ENCODE measurements at places on chromosomes 7 and 10. TPM values are rescaled to one million over a fixed set of nuclear protein-coding genes. Genes with fewer than 3 reads are reported as not detected.

DNA sequence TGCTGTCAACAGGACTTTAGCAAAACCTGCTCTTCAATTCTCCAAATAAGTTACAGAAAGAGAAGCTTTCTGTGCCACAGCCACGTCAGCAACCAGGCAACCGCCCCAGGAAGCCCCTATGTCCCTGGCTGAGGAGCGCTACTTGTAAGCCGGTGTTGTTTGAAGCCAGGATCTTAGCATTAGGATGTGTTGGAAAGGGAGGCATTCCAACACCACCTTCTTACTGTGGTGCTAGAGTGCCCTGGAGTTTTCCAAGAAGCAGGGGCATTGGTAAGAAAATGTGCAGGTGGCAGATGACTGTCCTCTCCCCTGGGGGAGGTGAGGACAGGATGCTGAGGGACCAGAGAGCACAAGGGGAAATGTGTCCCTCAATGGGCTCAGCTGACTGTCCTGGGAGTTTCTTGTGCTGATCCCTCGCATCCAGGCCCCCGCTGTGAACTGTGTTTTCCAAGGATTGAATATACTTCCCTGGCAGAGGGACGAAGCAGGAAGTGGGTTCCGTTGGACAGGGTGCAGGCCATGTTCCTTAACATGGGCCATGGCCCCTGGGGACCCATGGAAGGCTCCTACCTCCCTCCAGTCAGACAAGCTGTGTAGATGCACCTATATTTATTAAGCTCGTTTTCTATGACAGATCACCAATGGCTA is 139.6 kb upstream of the GDF10 start:
- DNase-seq, result no peak

DNA sequence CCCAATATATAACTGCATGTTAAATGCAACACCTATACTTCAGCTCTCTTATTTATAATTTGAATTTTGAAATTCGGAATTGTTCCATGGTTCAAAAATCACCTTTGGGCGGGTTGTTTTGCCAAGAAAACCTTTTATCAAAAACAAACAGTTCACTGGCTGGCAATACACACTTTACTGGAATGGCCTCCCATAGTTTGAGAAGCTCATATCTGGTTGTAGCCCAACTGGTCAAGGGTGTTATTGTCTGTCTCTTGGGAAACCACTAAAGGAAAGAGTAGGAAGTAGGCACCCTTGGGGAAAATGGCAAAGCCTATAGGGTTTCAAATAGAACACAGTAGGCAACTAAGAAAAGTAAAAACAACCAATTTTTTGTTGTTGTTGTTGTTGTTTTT is 117.9 kb downstream of the HIPK2 start:
- no peak for DNase-seq

GRCh38 chr7:155506854-155507337 is 39.5 kb downstream of the CNPY1 start:
- DNase-seq, result no peak

GRCh38 chr10:114626841-114627240 is 31.2 kb downstream of the ABLIM1 start:
- DNase-seq, result no peak

GRCh38 chr10:30694518-30695228 is 65.1 kb upstream of the LYZL2 start:
- no peak for DNase-seq

DNA sequence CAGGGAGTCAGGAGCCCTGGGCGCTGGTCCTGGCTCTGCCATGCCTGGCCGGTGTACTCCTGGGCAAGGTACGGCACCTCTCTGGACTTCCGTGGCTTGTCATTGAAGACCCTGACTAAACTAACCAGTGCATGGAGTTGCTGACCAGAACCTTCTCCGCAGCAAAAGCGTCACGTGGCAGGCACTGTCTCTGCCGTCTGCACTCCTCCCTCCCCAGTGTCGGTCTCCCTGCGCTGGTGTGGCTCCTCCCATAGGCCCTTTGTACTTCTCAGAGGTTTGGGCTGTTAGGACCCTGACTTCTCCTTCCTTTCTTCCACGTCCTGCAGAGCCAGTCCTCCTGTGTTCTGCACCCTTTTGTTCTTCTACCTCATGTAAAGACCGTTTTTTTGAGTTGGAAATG is 100.6 kb upstream of the CREB5 start:
- no peak for DNase-seq

- no peak for DNase-seq
These were observed 45.3 kb upstream of the BAMBI start for GRCh38 chr10:28631896-28632583.

- no peak for DNase-seq
These were observed 23.9 kb downstream of the OPALIN start for GRCh38 chr10:96334616-96335526.

The FBXL13 gene
- total RNA-seq, result 2.1 TPM

The GDI2 gene
- 206 TPM for total RNA-seq

The FEZF1 gene
- not detected for total RNA-seq

The OR2A42 gene
- total RNA-seq, result 0.28 TPM

The ASIC3 gene
- 8.6 TPM for total RNA-seq

The KLF14 gene
- total RNA-seq, result not detected
